ENCODE measurements at places on chromosomes 16 and 17.

GRCh38 chr16:22364241-22364640 lies 10.2 kb downstream of the CDR2 start:
- no peak for DNase-seq

DNA sequence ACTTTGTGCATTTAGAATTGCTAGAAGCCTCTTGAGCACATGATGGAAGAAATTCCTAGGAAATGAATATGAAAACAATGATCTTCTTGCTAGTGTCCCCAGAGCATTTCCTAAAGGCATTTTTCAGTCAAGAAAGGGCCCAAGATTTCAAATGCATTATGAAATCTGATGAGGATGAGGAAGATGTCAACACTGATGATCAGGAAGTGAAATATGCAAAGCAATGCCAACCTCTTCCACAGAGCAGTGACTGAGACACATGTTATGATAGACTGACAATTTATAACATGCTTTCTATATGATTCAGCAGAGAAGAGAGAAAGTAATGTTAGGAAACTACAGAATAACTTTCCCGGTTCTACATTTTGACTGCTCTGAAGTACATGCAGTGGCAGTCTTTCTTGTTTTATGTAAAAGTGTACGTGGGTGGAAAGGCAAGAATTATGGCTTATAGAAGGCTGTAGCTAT lies 859.1 kb upstream of the GOT2 start:
- no peak for DNase-seq

DNA sequence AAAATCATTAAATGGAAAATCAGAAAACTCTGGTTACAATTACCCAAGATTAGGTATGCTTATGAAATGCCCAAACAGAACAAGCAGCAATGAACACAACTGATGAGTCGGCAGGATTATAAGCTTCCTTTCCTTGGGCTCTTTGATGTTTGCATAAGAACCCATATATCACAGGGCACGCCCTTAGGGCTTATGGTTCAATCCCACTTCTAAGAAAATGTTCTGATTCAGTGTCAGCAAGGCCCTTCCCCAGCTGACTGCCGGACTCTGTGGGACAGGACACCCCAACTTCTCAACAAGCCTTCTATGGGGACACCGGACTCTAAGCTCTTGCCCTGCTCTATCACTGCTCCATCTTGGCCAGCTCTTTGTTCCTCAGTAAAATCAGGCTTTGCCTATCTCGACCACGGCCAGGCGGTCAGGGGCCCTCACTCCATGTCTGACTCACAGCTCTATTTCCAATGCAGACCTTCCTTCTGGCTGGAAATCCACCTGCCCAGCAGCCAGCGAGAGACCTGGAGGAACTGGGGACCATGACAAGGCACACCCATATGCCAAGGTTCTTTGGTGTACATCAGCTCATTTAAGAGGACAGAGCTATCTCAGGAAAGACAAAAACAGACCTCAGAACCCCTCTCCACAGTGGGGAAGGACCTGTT lies 26.8 kb downstream of the LITAFD start:
- DNase-seq: no peak

- DNase-seq: no peak
Observed at GRCh38 chr16:68091380-68092261, 6.5 kb downstream of the NFATC3 start.

GRCh38 chr16:58010886-58011285 lies 9.7 kb downstream of the USB1 start:
- no peak for DNase-seq

DNA sequence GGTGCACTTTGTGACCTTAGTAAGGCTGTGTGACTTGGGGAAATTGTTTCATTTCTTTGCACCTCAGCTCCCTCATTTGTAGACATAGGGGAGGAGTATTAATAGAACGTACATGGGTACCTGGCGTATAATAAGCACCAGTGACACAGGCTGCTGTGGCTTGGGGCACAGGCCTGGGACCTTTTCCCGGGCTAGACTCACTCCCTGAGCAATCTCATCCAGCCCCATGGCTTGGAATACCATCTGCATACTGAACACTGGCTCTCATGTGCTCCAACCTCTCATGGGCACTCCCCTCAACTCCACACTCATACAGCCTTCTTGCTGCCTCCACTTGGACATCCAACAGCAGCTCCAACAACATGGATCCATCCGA lies 41.0 kb upstream of the MRPS23 start:
- DNase-seq: no peak

DNA sequence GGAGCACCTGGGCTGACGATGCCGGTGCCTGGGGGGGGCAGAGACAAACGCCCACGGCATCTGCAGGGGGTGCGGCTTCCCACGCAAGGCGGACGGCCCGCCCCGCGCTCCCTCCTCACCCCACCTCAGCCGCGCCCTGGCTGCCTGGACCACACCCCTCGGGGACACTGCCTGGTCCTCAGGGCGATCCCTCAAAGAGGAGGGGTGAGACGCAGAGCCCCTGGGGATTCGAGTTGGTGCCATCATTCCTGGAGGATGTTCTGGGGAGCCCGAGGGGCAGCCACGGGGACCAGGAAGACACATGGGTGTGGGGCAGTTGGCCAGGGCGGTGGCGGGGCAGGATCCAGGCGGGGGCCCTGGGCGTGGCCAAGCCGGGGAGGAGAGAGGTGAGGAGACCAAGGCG lies 3.9 kb downstream of the IGFALS start:
- peak; percentile 27 for DNase-seq

GRCh38 chr16:13060932-13061331 lies 159.5 kb downstream of the SHISA9 start:
- no peak for DNase-seq

GRCh38 chr16:10188236-10188635 lies 6.0 kb upstream of the GRIN2A start:
- DNase-seq: no peak

GRCh38 chr16:79309606-79310005 lies 290.9 kb downstream of the MAF start:
- DNase-seq: no peak

DNA sequence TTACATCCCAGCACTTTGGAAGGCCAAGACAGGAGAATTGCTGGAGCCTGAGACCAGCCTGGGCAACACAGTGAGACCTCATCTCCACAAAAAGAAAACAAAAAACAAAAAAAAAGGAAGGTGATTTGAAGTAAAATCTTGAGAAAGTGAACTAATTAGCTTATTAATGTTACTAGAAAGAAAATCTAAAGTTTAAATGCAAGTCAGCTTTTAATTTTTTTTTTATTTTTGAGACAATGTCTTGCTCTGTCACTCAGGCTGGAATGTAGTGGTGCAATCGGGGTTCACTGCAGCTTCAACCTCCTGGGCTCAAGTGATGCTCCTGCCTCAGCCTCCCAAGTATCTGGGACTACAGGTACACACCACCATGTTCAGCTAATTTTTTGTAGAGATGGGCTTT lies 3.5 kb upstream of the CTCF start:
- DNase-seq: no peak

DNA sequence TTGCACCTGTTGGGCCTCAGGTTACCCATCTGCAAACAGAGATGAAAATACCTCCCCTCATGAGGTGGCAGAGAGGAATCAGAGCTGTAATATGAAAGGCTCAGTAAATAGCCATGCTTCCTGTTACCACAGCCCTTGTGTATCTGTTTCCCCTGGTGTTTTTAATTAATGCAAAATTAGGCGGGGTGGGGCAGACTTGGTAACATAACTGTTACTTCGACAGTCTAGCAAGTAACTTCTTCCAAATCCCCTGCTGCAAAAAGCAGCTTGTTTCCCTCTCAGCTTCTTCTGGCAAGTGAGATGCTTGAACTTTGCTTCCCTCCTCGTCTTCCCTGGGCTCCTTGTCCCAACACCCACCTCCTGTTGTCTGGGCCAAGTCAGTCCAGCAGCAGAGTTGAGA lies 381.5 kb downstream of the CPPED1 start:
- no peak for DNase-seq

DNA sequence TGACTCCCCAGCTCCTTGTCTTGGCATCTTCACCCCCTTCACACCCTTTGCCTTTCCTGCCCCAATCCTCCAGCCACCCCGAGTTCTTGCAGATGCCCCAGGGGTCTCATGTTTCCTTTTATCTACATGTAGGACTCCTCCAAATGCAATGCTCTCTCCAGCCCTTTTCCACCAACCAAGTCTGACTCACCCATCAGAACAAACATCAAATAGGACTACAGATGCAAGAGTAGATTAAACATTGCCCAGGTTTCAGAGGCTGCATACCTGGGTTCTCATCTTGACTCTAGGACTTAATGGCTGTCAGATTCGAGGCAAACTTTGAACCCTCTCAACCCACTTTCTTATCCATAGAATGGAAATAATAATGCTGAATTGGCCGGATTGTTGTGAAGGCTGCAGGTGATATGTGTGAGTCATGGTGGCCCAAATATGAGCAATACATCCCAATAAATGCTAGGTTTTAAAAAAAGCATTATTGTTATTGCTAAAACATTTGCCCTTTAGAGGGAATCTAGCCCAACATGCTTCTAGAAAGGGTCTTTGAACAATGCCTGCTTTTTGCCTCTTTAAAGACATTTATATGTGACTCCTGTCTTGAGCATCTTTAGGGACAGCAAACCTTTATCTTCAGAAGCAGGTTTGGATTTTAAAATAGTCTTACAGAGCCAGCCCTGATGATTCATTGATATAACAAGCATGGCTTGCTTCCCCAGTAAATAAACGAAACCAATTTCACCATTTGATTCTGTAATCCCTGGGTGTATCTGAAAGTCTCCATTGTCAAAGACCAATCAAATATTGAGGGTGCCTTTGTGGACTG lies 310.1 kb downstream of the FOXL1 start:
- no peak for DNase-seq

DNA sequence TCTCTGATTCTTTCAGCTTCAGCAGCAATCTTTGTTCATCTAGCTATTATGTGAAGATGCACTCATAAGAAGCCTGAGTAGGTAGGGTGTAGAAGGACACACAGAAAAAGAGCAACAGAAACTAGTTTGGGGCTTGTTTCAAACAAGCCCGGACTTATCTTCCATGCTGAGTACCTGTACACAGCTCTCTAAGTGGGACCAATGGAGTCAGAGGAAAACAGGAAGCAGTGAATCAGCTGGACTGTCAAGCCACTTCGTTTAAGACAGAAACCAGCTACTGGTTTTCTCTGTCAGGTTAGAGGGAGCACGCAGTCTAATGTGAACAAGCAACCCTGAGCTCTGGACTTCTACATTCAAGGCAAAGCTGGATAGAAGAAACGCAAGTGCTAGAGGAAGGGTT lies 16.0 kb downstream of the MAP2K6 start:
- DNase-seq: no peak

DNA sequence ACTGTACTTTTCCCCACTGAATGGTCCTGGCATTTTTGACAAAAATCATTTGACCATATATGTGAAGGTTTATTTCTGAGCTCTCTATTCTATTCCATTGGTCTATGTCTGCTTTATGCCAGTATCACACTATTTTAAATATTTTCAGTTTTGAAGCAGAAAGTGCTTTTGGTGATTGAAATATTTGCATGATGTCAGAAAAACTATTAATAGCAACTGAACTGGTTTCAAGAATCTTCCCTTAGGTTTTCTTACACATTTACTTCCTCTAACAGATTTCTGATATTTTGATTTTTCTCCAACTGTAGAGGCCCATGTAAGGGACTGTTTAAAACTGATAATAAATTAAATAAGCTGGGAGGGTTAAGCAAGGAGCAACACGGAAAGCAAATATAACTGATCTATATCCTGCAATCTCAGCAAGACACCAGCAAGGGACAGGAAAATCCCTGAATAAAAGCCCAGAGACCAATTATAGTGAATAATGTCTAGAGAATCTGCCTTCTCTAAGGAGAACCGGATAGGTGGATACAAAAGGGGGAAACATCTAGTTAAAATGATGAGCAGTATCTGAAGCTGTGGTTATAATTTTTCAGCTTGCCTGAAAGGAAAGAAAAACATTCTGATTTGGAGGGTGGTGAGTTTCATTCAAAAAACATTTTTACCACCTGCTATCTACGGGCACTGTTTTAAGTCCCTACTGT lies 80.9 kb upstream of the STAC2 start:
- DNase-seq: no peak

GRCh38 chr17:73625006-73625405 lies 19.2 kb downstream of the SDK2 start:
- no peak for DNase-seq

- no peak for DNase-seq
Observed at GRCh38 chr16:17356243-17356933, 114.4 kb downstream of the XYLT1 start.

- no peak for DNase-seq
Observed at GRCh38 chr16:47065766-47066688, 77.7 kb downstream of the NETO2 start.

GRCh38 chr16:62249069-62249468 lies 212.8 kb upstream of the CDH8 start:
- DNase-seq: no peak

DNA sequence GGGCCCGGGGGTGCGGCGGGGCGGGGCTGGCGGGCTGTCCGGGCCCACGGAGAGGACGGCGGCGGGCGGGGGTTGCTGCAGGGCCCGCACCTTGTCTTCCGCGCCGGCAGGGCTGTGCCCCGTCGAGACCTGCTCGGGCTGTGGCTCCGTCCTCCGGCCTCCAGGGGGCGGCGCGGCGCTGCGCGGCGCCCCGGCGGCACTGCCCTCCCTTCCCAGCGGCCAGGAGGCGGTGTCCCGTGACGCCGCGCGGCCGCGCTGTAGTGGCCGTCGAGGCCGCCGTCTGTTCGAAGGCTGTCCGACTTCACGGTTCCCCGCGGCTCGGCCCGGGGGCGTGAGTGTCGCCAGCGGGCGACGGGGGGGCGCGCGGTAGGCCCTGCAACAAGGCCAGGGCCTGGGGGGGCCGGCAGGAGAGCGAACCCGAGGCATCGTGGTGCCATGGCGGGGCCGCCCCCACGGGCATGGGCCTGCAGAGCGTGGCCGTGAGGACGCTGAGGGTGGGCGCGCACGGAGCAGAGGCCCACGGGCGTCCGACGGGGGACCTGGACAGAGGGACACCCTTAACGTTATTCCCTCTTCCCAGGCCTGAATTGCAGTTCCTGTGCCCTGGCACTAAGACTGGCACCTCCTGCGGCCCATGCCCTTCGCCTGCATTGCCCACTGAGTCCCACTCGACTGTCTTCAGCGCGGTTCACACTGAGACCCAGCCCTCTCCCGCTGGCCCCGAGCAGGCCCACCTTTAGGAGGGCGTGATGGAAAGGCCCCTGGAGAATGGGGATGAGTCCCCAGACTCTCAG lies at the start of gene PLEKHG4:
Gene PLEKHG4 (plus strand): TSS at position 237 of the 794 bp plus-strand sequence. CDS start 513 bp downstream, at position 750.
- DNase-seq: peak; percentile 82

DNA sequence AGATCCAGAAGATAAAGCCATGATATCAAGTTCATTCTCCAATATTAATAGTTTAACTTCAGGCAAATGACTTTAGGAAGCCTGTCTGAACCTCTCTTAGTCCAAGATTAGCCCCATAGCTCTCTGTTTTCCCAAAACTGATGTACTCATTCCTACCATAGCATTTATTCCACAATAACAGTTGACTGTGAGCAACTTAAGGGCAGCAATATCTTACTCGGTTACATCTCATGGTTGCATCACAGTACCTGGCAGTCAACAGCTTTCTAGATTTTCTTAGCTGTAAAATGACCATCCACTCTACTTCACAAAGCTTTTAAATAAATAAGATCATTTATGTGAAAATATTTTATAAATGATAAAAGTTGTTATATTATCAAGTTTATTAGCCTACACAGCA lies 58.2 kb upstream of the STAC2 start:
- DNase-seq: no peak

- no peak for DNase-seq
Observed at GRCh38 chr17:81543339-81543675, 8.8 kb downstream of the FAAP100 start.
